ENCODE measurements at places on chromosomes 1 and 21.

- DNase-seq: no peak
Measured at GRCh38 chr1:21384620-21385019, 55.3 kb upstream of the NBPF3 start.

DNA sequence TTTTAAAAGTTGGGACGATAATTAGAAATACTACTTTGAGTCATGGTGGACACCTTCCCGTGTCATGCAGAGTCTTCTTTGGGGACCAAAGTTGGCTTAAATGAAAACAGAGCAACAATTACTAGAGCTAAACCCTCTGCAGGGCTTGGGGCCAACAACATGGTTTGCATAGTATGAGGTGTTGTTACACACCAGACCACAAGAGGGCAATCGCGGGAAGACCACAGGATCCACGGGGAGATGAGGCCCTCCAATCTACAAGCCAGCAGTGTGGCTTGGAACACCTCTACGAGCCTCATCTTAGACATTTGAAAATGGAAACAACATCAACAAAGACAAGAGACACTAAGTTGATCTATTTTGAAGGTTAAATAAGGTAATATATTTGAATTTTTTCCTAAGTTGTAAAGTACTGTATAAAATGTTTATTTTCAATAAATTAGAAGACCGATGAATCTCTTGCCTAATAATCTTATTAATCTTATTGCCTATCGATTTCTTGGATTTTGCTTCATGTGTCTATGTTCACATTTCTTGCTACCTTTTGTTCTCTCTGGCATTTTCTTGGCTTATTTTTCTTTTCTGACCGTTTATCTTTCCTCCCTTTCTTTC is 8.2 kb upstream of the SMCP start:
- DNase-seq: peak; percentile 6

DNA sequence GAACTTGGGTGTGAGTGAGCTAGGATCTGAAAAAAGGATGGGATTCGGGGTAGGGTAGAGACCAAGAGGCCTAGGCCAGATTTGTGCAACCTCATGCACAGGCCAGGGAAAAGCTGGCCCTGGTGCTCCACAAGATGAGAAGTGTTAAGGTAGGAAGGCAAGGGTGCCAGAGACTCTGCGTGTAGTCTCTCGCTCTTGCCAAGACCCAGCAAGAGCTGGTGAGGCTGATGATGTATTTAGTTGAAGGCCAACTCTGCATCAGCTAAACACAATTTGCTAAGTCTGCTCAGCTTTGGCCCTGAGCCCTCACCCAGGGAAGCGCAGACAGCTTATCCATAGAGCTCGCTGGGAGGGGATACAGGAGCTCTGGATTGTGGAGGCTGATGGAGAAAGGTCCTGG is 26.6 kb upstream of the SOX13 start:
- no peak for DNase-seq

GRCh38 chr1:54984131-54984842 is 3.9 kb downstream of the TMEM61 start:
- DNase-seq: no peak

DNA sequence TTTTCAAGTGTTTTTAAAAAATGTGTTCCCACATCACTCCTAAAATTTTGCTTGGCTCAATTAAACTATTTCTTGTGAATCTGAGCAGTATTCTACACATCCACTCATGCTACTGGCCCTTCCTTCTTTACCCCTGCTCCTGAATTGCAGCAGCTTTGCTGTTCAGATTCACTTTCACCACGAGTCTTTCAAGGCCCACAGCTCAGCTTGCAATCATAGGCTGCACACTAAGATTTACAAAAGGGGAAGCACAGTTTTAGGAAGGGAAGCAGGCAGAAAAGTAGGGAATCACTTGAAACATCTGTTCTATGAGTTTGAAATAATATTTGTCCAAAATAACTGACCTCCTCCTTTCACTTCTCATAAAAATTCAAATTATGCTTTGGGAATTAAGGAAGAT is 70.9 kb upstream of the EDEM3 start:
- no peak for DNase-seq
